ENCODE measurements at places on chromosomes 13 and 19. TPM values are rescaled to one million over a fixed set of nuclear protein-coding genes. Genes with fewer than 3 reads are reported as not detected.
A peak's percentile ranks its signal among the peaks of the same experiment; 100 is the strongest.

The ZSCAN22 gene
- total RNA-seq: 2.1 TPM

DNA sequence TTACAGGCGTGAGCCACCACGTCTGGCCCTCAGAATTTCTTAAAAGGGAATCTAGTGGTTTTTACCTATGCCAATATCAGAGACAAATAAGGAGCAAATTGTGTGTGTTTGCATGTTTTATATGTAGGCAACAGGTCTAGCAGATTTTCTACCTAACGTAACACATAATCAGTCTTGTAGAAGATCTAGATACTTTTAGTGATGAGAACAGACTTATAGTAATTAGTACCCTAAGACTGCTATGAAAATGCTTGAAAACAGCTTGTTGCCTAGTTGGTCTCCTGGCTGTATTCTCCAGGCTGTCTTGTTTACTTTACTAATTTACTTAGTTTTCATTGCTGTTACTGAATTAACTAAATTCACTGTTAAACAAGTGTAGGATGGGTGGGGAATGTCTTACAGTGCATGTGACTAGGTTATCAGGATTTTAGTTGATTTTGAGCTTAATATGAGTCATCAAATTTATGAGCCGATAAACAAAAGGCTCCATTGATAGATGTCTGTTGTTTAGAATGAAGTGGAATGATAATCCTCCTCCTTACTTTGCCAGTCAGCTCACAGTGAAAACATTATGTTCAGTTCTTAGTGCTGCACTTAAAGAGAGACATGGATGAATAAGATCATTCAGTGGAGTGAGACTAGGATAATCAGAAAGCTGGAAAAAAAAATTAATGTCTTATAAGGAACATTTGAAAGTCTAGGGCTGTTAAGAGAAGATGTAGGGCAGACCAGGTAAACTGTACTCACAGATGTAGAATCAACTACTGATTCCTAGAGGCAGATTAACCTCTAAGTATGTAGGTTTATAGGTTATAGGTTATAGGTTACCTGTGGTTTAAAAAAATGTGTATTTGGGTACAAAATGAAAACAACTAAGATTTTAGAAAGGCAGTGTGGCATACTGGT, 22.4 kb downstream of the GTF2F2 start:
- DNase-seq: no peak

DNA sequence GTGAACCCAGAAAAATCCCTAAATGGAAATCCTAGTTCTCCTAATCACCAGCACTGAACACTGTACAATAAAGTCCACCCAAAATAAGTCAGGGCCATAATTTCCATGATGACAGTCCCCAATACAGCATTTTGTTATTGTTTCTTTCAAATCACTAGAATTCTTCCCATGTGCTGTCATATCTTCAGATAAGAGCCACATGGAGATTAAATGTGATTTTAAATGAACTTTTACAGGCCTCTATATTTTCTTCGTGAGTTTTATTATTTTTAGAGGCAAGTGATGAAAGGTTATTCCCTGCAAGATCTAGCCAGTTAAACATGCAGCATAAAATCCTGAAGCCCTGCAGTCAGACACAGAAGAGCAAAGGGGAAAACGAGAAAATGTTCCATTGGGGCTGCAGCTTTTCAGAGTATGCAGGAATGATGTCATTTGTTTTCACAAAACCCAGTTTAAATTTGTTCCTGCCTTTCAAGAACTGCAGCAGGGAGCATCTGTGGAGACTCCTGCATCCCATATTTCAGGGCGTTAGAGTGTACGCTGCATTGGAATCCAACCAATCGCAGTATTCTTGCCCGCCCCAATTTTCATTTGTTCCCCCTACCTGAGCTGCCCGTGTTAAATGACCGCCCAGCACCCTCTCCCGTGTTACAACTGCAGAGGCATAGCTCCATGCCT, 167.2 kb upstream of the KLF12 start:
- DNase-seq: no peak

The KLK4 gene
- not detected for total RNA-seq

The PSG11 gene
- total RNA-seq: not detected

The SHISA2 gene
- total RNA-seq: 100 TPM

DNA sequence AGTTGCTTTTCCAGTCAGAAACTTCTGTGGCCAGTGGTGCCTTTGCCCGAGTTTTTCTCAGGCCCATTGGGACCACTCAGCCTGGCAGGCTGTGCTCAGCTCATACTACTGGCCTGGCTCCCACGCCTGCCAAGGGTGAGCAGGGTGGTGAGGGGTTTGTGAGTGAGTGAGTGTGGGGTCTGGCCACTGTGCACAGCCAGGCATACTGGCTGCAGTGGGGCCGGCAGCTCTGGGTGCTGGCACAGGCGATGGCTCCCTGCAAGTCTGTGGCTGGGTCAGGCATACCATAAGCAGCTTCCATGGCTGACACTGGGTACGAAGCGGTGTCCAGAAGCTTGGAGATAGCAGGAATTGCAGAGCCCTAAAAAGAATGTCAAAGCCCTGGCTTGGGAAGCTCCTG, 161.0 kb downstream of the SLITRK6 start:
- no peak for DNase-seq

The CBLC gene
- total RNA-seq: not detected

GRCh38 chr13:37475966-37476365, 122.6 kb downstream of the POSTN start:
- no peak for DNase-seq

GRCh38 chr19:57389730-57390598, at the start of gene ZNF548:
TSS of gene ZNF548 (plus strand) at chr19:57389854. CDS start at chr19:57390100, 246 bp downstream.
- peak; percentile 98 for DNase-seq

DNA sequence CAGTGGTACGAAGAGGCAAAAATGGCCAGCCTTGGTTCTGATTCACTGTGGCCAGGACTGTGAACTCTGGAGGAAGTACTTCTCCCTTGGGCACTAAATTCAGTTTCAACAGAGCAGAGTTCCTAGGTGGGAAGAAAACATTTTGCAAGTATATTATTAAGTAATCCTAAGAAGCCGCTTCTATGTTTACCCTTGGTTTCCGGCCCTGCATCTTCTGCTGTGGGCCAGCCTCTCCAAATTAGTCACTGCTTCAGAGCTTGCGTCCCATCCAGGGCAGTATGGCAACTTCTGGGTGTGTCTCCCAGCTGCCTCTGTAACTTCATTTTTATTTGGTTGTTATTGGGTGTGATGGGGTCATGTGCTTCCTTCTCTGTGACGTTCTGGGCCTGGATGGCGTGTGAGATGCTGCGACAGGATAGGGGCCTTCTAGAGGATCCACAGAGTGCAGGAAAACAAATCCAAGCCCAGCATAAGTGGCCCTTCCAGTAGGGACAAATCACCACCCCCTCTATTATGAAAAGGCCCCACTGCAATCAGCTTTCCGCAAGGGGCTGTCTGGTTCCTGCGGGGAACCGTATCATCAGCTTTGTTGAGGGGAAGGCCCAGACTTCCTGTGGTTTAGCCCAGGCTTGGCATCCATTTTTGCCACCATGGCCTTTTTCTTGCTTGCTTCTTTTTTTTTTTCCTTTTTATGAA, 55.1 kb upstream of the C1QTNF9 start:
- no peak for DNase-seq

The SYCN gene
- total RNA-seq: not detected

GRCh38 chr13:23159205-23159759, 21.5 kb upstream of the SGCG start:
- DNase-seq: peak; percentile 47

GRCh38 chr19:29003641-29004409, 209.1 kb downstream of the UQCRFS1 start:
- DNase-seq: no peak

GRCh38 chr13:33182729-33183128, 102.8 kb downstream of the STARD13 start:
- no peak for DNase-seq

GRCh38 chr13:42720113-42720857, 61.1 kb upstream of the FAM216B start:
- DNase-seq: peak; percentile 35

GRCh38 chr13:91813253-91813652, 414.8 kb downstream of the GPC5 start:
- DNase-seq: no peak

The ZNF20 gene
- 2.6 TPM for total RNA-seq

The STX10 gene
- 89.8 TPM for total RNA-seq

The CBY2 gene
- not detected for total RNA-seq

The ZNF610 gene
- total RNA-seq: 6.5 TPM

- peak; percentile 92 for DNase-seq
Measured at GRCh38 chr19:6476155-6476895, 5.3 kb downstream of the DENND1C start.

- no peak for DNase-seq
Measured at GRCh38 chr19:18633321-18633720, 3.5 kb upstream of the KLHL26 start.

The KRTDAP gene
- total RNA-seq: not detected

DNA sequence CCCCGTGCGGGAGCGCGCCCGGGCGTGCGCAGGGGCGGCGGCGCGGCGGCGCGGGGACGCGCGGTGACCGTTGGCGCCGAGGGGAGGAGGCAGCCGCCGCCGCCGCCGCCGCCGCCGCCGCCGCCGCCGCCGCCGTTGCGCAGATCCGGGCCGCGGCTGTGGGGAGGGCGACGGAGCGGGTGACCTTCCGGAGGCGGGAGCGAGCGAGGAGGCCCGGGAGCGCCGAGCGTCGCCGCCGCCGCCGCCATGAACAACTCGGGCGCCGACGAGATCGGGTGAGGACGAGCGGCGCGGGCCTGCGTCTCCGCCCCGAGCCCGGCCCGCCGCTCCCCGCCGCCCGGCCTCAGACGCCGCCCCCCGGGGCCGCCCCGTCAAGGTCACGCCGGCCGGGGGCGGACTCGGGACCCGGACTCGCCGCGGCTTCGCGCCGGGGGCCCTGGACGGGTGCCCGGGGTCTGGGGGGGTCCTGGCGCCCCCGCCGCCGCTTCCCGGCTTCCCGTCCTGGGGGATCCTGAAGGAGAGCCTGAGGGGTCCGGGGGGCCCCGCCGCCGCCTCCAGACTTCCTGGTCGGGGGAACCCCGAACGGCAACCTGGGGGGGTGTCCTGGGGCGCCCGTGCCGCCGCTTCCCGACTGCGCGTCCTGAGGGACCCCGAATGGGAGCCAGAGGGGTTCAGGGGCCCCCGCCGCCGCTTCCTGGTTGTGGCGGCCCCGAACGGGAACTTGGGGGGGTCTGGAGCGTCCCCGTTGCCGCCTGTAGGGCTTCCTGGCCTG, at the start of gene DAZAP1:
Gene DAZAP1, plus strand, starts transcription at position 59 of the 772 bp plus-strand sequence. Its CDS starts 188 bp downstream, at position 247.
- DNase-seq: no peak

DNA sequence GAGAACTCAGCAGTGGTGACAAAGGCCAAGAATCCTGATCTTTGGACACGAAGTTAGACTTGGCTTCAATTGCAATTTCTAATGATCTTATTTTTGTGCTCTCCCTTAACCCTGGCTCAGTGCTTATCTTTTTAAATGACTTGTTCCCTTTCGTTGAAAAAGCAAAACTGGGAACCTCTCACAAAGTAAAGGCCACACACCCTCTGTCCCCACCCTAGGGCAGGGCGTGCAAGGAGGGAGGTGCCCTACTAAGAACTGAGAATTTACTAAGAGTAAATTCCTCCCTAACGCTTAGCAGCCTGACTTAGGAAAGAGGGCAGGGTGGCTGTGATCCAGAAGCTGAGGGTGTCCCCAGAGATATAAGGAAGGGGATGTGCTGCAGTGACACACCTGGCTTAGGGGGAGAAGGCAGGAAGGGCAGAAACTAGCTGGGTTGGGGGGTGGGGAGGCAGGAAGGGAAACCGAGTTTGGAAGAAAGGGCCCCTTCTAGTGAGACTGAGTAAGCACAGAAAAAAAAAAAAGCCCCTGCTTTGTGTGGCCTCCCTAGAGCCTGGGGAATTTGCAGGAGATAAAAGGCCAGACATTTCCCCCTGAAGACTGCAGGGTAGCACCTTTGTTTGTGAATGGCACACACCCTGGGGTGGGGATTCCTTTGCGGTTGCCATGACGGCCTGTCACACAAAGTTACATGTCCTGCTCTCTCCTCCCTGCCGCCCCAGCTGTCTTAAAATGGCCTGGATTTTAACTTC, 435.1 kb downstream of the EFNB2 start:
- DNase-seq: peak; percentile 28

The PSG4 gene
- total RNA-seq: 0.27 TPM
